ENCODE measurements at places on chromosomes 4 and X. TPM values are rescaled to one million over a fixed set of nuclear protein-coding genes. Genes with fewer than 3 reads are reported as not detected.

The SSX3 gene
- polyA plus RNA-seq = not detected

GRCh38 chrX:38804682-38805431, 3.6 kb downstream of the MID1IP1 start:
- DNase-seq = no peak

The ERAS gene
- polyA plus RNA-seq = 0.21 TPM

The PABPC1L2B gene
- polyA plus RNA-seq = not detected

DNA sequence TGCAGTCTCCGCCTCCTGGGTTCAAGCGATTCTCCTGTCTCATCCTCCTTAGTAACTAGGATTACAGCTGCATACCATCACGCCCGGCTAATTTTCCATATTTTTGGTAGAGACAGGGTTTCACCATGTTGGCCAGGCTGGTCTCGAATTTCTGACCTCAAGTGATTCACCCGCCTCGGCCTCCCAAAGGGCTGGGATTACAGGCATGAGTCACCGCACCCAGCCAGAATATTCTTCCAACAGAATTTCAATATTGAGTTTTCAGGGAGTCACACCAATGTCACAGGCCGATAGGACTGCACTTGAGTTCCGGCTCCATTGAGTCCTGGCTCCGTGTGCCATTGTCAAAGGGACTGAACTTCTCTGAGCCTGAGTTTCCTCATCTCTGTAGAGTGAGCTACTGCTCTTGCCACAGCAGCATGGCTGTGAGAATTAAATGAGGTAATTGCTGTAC, 82.9 kb downstream of the CLCN4 start:
- DNase-seq = no peak

The MAGEA9B gene
- polyA plus RNA-seq = 0.08 TPM

GRCh38 chr4:119946359-119946758, 120.3 kb downstream of the MAD2L1 start:
- DNase-seq = no peak

- DNase-seq = no peak
Observed at GRCh38 chrX:21939906-21940305, 603 bp upstream of the SMS start.

The TLR2 gene
- polyA plus RNA-seq = 6.4 TPM

DNA sequence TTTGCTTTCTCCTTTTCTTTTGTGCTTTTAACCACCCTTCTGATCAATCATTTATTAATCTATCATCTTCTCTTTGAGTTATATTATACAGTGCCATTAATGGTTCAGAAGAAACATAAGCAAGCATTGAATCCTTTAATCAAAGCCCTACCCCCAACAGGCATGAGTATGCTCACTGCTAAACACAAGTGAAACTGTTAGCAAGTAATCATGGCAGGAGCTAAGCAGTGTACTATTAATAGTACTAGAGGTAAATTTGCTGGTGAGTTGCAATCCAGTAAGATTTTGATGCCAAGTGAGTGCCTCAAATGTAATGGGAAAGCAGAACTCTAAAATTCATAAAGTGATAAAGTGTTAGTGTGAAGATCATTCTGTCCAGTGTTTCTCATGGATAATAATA, 57.2 kb downstream of the FNIP2 start:
- no peak for DNase-seq

The FREM3 gene
- polyA plus RNA-seq = 0.14 TPM

DNA sequence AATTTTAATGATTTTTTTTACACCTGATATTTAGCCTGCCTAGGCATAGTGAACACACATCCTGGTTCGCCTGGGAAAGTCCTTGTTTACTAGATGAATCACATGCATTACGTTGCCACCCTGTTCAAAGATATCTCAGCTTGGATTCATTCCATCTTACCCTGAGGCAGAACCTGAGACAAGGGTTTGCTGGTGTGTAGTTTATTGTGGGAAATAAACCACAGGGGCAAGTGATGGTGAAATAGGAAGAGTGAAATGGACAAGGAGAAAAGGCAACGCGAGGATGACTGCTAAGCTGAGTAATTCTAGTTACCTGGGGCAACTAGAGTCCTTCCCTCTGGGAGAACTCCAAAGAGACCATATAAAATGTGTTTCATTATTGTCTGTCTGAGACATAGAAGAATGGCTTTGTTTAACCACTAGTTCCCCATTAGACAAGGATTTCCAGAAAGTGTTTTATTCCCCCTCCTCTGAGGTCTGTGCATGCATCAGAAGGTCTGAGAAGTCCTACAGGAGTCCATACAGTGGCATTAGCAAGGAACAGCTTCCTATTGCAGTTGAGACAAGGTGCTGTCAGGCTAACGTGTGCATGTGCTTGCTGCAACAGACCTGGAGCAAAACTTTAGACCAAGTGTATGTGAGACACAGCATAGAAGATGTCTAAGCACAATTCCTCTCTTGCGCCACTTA, 797.3 kb upstream of the FRG1 start:
- no peak for DNase-seq

The EFHC2 gene
- 8.9 TPM for polyA plus RNA-seq

- DNase-seq = no peak
Observed at GRCh38 chr4:46993075-46994006, at the start of gene GABRA4. Gene GABRA4 (minus strand): TSS chr4:46993581. CDS start chr4:46993424, 157 bp downstream.

DNA sequence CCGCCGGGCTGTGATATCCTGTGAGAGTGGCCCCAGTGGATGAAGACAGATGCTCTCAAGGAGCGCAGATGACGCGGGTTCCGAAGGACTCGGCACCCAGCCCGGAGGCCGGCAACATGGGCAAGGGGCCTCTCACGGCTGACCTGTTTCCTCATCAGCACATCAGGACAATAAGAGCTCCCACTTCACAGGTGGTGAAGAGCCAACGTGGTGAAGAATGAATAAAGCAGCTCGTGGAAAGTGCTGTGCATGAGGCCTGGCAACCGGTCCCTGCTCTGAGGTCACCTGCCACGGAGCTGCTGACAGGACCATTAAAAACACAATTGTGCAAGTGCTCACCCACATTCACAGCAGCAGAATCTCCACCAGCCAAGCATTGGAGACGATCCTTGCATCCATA, 22.9 kb downstream of the ABLIM2 start:
- DNase-seq = no peak
